NCI-H82 (cell line): ENCODE measurements at places on chromosomes 7 and 10.

- no peak for DNase-seq
These were observed 344.0 kb downstream of the ARL4A start for GRCh38 chr7:13031468-13031867.

GRCh38 chr7:88254721-88255424 is 35.0 kb upstream of the SRI start:
- no peak for DNase-seq

DNA sequence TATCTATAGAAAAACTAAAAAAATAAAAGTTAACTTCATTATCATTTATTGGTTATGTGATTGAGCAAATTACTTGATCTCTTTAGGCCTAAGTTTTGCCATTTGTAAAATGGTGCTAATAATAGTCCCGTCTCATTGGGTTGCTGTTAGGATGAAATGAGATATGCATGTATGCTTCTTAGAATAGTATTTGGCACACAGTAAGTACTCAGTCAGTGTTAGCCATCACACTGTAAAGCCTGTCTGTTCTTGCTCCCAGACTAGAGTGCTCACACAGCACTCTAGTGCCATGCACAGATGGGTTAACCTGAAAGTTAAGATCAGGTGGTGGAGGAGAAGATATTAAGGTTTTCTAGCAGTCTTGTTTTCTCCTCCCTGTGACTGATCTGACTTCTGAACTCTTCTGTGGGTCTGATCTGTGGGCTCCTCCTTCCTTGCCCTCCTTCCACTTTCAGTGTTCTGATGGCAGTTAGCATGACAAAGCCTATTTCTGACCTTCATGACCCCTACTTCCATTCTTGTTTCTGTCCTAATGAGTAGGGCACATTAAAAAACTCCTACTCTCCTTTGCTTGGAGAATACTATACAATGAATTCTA is 167.5 kb downstream of the RNLS start:
- no peak for DNase-seq

GRCh38 chr7:51027935-51028830 is 245.5 kb upstream of the GRB10 start:
- DNase-seq: no peak

DNA sequence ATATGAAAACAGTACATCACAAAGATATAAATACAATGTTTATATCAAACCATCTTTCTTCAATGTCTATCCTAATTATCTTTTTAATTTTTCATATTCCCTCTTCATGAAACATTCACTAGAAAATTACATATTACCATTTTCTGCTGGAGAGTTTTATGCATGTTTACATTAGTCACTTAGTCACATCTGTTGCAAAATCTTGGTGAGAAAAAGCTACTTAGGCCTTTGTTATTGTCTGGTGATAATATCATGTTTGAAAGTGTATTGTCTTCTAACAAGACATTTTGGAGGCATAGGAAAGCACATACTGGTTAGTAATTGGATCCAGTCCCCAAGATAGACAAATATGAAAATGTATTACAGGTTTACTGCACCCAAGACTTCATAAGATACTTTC is 163.6 kb downstream of the GNAI1 start:
- DNase-seq: no peak

DNA sequence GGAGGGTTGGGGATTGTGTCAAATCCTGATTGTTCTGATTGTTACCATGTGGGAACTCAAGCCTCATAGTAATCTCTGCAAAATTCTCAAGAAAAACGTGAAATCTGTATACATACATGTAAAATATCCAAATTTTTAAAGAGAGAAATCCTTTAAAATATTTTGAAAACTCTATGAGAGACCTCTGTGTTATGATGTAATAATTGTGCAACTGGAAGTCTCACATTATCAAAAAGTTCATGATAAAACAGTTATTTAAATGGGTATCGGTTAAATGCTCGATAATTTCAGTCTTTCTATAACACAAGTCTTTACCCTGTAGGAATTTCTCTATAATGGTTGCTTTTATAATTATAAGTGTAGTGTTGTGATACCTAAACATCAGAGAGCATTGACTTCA is 95.5 kb downstream of the TMEM26 start:
- DNase-seq: no peak
